ENCODE measurements at places on chromosomes 2 and 18. TPM values are rescaled to one million over a fixed set of nuclear protein-coding genes. Genes with fewer than 3 reads are reported as not detected.

Gene IL18RAP
- polyA plus RNA-seq = 0.36 TPM

Gene TMEM17
- 4.5 TPM for polyA plus RNA-seq

DNA sequence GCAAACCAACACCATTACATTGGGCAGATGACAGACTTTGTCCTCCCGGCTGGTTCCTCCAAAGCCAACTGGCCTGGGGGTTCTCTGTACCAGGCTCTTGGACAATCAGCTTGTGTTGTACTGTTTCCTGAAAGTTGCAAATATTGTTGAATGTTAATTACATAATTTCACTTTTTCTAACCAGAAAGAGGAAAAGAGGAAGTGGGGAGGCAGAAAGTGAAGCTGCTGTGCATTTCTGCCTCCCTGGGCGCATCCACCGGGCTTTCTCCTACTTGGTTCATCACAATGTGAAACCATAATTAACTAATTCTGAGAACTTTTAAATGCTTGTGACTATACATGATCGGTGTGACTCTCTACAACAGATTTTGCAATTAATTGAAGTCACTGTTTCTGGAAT is 10.1 kb downstream of the TWIST2 start:
- DNase-seq = no peak

DNA sequence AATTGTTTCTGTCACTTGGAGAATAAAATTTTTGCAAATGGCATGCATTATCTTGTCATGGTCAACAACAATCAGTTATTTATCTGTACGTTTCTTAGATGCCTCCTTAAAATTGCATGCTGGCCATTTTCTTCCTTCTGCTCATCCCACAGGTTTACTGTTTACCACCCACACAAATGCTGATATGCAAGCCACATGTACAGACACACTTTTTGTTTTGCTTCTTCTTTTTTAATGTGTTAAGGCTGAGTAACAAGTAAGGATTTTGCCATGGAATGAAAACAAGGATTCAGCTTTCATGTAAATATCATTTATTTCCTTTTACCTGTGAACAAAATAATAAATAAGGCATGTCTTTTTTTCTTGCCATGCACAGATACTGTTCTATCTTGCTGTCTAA is 1077.1 kb upstream of the ZEB2 start:
- DNase-seq = no peak

GRCh38 chr2:198383392-198383791 is 579.0 kb downstream of the PLCL1 start:
- DNase-seq = no peak
